ENCODE measurements at places on chromosomes 6 and 20.

DNA sequence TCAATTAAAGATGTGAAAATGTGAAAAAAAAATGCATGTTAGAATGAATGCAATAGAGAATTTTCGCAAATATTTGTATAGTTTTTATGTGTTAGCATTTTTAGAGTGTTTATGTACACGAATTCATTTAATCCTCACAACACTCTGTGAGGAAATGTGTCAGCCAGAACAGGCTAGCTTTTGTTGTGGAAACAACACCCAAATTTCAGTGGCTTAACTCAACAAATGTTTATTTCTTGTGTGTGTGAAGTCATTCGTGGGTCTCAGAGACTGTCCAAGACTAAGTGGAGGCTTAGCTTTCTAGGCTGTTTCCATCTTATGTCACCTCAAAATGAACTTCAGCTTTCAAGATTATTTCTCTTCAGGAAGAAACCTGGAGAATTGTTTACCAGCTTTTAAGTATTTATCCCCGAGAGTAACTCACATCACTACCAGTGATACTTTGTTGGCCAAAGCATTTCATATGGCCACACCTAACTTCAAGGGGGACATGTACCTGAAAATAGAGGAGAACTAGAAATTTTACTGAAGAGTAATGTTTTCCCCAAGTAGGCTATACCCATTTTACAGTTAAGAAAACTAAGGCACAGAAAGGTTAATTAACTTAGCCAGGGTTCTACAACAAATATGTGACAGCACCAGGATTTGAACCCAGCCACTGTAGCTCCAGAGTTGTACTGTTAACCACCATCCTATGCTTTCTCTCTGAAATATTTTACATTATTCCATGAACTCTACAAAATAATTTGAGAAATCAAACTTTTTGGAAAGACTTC is 306.1 kb downstream of the QKI start:
- DNase-seq = peak; percentile 48

- no peak for DNase-seq
These were observed 69.2 kb upstream of the GMDS start for GRCh38 chr6:2314641-2315040.

- no peak for DNase-seq
These were observed 226.1 kb upstream of the FERMT1 start for GRCh38 chr20:6348908-6349307.

DNA sequence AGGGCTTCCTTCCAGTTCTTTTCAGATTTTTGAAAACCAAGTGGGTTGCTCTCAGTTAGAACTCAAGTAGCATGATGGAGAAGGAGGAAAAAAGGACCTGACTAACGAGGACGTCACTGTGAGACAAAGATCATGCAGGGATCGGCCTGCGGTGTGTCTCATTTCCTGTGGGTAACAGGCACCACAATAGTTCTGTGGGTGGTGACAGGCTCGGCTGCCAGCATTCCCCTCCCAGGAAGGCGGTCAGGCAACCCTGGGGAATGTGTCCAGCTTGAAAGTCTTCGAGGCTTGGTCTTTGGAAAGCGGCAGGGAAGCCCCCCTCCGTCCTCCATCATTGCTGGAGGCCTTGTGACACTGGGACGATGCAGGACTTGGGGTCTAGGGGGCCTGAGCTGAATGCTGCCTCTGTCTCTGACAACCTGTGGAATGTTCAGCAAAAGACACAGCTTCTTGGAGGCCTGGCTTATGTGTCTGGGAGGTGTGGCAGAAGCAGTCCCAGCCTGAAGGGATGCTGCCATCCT is 121.0 kb downstream of the BCAS1 start:
- no peak for DNase-seq

DNA sequence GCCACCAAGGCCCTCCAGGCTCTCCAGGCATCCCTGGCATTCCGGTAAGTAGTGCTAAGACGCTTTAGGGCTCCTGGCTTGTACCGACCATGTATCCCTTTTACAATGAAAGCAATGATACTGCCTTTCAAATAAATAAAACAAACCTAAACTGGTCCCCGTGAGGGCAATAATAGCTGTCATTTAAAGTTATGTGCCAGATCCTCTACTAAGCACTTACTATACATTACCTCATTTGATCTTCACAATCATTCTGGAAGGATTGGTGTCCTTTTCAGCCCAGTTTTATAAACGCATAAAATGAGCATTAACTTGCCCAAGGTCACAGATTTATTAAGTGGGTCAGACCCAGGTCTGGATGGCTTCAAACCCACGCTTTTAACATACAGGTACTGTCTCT is 114.7 kb downstream of the COL9A1 start:
- no peak for DNase-seq

DNA sequence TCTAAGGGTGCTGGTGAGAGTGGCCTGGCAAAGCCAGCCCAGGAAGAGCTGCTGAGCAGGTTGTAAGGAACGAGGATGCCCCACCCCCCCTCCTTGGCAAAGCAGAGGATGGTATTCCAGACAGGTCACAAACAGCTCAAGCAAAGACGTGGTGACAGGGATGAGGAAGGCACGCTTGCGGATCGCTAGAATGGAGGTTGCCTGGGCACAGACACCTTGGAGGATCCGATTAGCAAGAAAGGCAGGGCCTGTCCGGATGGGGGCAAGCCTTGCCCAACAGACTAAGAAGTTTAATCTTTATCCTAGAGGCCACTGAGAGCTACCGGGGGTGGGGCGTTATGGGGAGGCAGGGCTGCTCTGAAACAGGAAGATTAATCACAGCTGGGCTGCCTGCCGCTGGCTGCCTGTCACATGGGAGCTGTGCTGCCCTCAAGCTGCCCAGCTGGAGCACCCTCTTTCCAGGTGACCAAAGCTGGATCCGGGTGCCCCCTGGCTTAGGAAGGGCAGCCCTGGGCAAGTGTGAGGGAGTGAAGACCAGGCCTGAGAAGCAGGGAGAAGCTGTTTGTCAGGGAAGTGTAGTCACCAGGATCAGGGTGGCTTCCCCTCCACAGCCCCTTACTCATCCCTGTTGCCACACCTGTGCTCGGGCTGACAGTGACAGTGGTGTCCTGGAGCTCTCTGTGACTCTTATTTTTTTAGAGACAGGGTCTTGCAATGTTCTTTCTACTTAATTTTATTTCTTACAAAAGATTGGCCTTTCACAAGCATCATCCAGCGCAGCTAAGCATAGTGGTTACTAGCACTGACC is 9.1 kb upstream of the MAPK13 start:
- no peak for DNase-seq

GRCh38 chr20:32609993-32610392 is 24.9 kb upstream of the NOL4L start:
- no peak for DNase-seq

- peak; percentile 82 for DNase-seq
These were observed 202.2 kb upstream of the CDYL start for GRCh38 chr6:4574007-4574406.

GRCh38 chr20:60877071-60877857 is 374.8 kb upstream of the CDH4 start:
- DNase-seq = no peak

DNA sequence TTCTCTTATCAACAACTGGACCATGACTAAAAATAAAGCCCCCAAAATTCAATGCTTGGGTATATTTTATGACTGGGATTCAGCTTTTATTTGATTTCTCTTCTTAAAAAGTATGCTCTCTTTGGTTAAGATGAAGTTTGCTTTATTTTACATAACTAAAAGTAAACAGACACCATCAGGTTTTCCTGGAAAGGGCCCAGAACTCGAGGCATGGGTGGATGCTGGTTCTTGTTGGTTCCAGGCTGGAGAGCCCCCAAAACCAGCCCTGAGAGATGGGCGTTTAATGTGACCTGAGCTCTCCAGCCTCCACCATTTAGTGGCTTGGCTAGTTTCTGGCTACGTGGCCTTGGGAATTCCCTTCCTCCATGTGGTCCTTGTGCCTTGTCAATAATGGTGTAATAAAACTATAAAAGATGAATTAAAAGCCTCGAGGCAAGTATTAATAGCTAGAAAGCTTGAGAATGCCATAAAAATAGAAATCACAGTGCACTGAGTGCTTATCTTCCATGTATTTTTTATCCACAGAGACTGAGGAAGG is 34.1 kb downstream of the BANF2 start:
- peak; percentile 27 for DNase-seq

- peak; percentile 19 for DNase-seq
These were observed 55.7 kb upstream of the SLC23A2 start for GRCh38 chr20:5056801-5057599.

- DNase-seq = peak; percentile 93
These were observed 123.3 kb upstream of the COL21A1 start for GRCh38 chr6:56370561-56371211.

DNA sequence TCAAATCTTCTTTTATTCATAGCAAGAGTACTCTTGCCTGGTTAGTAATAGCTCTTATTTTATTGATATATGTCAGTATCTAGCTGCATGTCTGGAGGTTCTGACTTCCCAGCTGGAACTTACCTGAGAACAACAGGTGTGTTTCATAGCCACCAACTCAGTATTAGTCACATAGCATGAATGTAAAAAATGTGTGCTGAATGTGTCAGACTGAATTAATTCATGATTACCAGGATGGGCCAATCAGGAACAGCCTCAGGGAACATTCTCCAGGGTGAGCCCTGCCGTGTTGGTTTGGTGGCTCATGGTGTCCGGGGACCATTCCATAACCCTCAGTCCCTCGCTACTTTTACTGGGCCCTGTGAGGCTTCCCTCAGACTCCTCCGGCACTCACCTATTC is 99.7 kb downstream of the TULP4 start:
- DNase-seq = no peak

- DNase-seq = peak; percentile 47
These were observed 69.2 kb upstream of the TBC1D7 start for GRCh38 chr6:13397359-13398068.

- DNase-seq = peak; percentile 56
These were observed 7.4 kb upstream of the COX4I2 start for GRCh38 chr20:31630187-31630790.

DNA sequence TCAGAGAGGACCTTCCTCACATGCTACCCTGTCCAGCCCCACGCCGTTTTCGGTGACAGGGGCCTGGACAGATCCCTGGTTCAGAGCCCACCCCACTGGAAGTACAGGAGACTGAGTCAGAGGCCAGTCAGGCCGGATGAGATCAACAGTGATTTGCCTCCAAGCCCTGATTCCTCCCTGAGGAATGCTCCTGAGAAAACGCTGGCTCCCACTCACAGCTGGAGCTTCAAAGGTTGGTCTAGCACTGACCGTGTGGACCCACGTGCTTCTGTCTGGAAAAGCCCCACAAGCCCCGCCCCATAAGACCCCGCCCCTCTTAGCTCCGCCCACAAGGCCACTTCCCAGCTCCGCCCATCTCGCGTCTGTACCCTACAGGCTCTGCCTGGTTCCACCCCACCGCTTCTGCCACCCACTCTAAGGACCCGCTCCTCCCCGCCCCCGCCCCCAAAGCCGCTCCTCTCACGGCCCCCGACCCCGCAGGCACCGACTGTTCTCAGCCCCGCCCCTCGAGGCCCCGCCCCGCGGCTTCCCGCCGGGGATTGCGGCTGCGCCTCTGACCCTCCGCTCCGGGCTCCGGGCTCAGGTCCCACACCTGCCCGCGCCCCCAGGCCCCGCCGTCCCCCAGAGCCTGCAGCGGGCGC is 64.9 kb upstream of the BHLHE23 start:
- DNase-seq = no peak

GRCh38 chr6:3997177-3997770 is 81.7 kb downstream of the FAM217A start:
- DNase-seq = peak; percentile 92

GRCh38 chr20:33401184-33401920 is at the start of gene CDK5RAP1:
CDK5RAP1 (minus strand) TSS chr20:33401519; CDS start chr20:33397064, 4,455 bp downstream.
- DNase-seq = peak; percentile 94

GRCh38 chr20:24694727-24695528 is 225.5 kb downstream of the SYNDIG1 start:
- no peak for DNase-seq

Measured in tongue (tissue), 3 donors.